ENCODE measurements at places on chromosomes 11 and 22.

DNA sequence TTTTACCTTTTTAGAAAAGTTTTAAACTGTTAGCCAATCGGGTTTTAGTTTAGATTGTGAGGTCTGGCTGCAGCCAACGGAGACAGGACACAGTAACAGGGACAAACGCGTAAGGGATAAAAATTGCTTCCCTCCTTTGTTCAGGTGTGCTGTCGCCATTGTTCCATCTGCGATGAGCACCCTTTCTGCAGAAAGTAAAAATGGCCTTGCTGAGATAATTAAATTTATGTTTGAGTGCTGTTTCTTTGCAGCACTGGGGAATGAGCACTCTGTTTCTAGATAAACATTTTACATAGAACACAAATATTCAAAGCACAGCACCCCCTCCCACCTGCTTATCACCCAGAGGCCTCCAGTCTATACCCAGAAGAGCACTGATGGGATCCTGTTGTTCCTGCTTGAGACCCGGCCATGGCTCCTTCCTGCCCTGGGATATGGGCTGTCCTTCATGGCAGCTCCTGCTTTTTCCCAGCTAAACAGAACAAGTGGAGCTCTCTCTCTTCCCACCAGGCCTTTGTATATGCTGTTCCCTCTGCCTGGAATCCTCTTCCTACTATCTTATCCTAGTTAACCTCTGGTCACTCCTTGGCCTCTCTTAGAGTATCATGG lies 34.3 kb upstream of the CELSR1 start:
- no peak for DNase-seq

DNA sequence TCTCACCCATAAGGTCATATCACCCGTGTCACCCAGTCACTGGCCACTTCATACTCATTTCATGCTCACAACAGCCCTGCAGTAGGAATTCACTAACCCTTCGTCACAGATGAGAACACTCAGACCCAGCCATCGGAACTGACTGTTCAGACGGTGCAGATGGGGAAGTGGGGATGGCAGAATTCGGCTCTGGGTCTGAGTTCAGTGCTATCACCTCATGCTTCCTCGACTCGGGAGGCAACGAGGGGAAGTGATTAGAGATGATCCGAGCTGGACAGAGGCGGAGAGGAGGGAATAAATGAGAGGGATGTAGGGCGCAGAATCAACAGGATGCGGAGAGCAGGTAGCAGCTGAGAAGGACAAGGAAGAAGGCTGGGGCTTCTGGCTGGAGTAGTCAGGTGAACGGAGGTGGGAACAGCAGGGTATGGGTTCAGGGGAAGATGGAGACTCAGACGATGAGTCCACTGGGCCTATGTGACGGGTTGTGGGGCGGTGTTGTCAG lies 4.7 kb downstream of the B3GNT6 start:
- no peak for DNase-seq

- DNase-seq, result no peak
Measured at GRCh38 chr22:47251911-47252310, 489.5 kb downstream of the TBC1D22A start.

DNA sequence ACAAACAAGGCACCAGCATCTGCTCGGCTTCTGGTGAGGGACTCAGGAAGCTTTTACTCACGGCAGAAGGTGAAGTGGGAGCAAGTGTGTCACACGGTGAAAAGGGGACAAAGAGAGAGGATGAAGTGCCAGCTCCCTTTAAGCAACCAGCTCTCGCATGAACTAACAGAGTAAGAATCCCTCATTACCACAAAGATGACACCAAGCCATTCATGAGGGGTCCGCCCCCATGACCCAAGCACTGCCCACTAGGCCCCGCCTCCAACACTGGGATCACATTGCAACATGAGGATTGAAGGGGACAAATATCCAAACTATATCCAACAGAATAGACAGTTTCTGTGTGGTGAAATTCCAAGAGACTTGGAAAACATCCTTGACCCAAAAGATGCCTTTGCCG lies 198.2 kb upstream of the POU2AF2 start:
- DNase-seq, result no peak

All from AG09309 (cell line).